ENCODE measurements at places on chromosomes 5 and 9.

GRCh38 chr5:136810261-136810801, 445.0 kb upstream of the TRPC7 start:
- DNase-seq = no peak

GRCh38 chr5:126490167-126490940, 67.1 kb downstream of the GRAMD2B start:
- DNase-seq = no peak

GRCh38 chr5:6803981-6804550, 90.8 kb downstream of the TENT4A start:
- no peak for DNase-seq

DNA sequence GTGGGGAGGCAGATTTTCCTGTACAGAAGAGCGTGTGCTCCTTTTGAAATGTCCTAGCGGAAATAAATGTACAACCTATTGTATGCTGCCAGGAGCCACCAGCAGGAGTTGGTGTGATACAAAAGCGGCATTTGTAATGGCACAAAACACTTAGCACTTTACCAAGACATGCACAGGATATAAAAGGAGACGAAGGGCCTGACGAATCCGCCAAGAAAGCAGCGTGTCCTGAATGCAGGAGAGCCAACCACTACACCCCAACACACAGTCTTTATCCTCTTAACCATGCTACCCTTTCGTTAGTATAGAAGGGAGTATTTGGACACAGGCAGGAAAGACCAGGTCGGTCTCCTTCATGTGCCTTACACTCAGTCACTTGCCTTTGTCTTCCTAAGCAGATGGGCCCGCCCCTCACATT, 218.1 kb downstream of the TRIM32 start:
- DNase-seq = no peak

DNA sequence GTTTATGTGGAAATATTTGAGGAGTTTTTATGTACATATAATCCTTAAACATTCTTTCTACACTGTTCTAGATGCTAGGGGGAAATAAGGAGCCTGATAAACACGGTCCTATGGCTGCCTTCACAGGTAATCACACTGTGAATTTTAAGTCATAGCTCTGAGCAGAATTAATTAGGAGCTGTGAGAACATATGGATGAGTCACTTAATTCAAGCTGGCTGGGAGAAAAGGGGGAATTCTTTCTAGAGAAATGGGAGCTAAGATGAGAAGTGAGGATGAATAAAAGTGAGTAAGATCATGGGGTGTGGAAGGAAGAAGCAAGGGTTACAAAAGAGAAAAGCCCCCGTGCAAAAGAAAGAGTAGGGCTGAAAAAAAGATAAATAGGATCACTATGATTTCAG, 290.8 kb downstream of the DNAH5 start:
- no peak for DNase-seq

- no peak for DNase-seq
Observed at GRCh38 chr9:112694706-112695555, 23.0 kb downstream of the INIP start.

GRCh38 chr5:159510282-159510681, 180.0 kb upstream of the IL12B start:
- DNase-seq = no peak

- DNase-seq = no peak
Observed at GRCh38 chr5:135356522-135357318, 42.3 kb downstream of the MACROH2A1 start.

- DNase-seq = no peak
Observed at GRCh38 chr5:9428272-9428671, 117.6 kb downstream of the SEMA5A start.

DNA sequence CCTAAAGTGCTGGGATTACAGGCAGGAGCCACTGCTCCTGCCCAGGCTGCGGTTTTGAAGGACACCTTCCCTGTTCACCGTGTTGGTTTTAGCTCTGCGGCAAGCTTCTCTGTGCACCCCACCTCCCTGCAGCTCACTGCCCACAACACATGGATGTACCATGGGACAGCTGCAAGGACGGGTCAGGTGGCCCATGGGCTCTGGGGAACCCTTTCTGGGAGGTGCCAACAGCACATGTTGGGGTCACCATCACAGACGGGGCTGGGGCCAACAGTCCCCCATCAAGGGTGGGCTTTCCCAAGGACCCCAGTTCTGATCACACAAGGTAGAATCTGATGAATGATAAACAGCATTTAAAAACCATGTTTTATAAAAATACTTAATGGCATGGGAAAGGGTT, 7.5 kb downstream of the EXD3 start:
- DNase-seq = no peak

DNA sequence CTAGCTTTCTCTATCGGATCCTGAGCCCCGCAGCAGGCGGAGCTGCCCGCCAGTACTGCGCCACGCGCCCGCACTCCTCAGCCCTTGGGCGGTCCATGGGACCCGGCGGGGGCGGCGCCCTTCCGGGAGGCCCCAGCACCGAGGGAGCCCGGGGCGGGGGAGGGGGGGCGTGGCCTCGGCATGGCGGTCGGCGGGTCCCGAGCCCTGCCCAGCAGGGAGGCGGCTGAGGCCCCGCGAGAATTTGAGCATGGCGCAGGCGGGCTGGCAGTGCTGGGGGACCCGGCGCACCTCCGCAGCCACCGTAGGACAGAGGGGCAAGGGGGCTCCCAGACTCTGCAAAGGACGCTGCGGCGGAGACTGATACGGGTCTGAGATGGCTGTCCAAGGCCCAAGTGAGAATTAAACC, 6.8 kb downstream of the ZDHHC11B start:
- no peak for DNase-seq

DNA sequence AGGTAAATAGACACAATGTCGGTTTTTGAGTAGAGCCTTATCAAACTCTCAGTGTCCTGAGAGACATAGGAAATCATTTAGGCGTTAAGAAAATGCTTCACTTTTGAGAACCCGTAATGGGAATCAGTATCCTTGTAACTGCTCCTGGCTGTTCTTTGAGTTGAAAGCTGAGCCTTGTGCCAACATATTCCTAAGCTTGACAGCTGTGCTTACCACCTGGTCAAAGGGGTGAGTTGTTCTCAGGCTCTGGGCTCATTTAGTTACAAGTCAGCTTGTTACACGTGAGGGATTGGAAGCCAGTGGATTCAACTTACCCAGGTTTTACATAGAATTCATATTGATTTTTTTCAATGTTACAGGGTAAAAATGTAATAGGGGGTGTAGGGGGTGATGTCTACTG, 145.9 kb downstream of the GABRB2 start:
- no peak for DNase-seq

DNA sequence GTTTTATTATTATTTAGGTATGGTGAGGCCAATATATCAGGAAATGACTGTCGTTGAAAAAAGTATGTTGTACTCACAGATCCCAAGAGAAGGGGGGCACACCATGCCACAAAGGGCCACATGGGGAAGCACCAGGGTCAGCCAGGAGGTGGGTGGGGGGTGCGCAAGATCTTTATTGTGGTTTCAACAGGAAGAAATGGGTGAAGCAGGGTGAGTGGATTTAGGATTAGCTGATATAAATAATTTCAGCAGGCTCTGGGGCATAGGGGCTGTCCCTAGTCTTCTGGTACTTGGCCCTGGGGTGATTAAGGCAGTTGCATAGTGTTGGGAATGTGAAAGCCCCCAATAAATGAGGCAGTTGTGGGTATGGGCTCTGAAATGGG, 8.6 kb downstream of the PDCD1LG2 start:
- peak; percentile 49 for DNase-seq

DNA sequence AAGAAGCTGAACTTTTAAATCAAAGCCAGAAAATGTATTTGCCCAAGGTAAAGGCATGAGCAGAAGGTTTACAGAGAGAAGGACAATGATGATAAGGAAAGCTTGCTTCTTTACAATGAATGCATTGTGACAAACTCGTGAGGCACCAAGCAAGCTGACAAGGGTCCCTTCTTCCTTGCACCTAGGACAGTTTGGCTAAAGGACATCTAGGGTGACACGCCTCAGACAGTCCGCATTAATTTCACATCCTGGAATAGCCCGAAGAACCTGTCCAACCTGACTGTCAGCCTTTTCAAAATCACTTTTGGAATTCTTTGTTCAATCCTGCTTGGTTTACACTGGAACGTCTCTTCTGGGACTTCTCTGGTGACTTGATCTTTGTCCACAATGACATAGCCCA, 146.4 kb upstream of the MAP3K1 start:
- no peak for DNase-seq

DNA sequence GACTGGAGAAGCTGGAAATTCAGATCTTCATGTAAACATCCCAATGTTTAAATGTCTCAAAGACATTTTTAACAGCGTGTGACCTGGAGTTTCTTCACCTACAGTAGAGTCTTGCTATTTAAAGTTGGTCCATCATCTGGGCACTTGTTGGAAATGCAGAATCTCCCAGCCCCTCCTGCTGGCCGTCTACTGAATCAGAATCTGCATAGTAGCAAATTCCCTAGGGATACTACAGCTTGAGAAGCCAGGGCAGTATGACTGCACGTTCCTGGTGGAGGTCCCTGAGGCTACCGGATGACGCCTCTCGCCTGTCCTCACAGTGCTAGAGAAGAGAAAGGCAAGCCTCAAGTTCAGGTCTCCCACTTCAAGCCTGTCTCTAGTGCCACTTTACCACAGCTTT, 15.7 kb downstream of the SAP30L start:
- no peak for DNase-seq

- no peak for DNase-seq
Observed at GRCh38 chr9:73170185-73170957, 18.7 kb downstream of the ANXA1 start.

GRCh38 chr5:38752622-38753021, 93.2 kb upstream of the OSMR start:
- DNase-seq = no peak

DNA sequence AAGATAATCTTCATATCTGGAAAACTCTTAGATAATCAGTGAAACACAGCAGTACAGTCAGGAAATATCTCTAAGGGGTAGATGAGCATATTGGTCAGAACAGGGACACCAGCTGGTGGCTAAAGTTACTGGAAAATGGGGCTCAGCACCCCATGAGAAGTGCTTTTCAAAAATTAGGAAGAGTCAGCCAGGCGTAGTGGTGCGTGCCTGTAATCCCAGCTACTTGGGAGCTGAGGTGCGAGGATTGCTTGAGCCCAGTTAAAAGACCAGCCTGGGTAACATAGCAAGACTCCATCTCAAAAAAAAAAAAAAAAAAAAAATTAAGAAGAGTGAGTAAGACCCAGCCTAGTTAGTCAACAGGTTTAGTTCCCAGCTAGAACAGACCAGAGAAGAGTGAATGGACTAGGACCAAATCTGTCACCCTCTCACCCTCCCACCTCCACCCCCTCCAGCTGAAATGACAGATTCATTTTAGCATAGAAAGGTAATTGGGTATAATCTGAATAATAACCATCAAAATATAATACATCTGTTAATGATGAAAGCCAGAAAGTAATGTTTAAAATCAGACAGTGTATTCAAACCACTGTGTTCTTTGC, 120.9 kb downstream of the CDC42SE2 start:
- DNase-seq = peak; percentile 61

GRCh38 chr5:143431789-143432188, 28.3 kb upstream of the NR3C1 start:
- DNase-seq = peak; percentile 67

DNA sequence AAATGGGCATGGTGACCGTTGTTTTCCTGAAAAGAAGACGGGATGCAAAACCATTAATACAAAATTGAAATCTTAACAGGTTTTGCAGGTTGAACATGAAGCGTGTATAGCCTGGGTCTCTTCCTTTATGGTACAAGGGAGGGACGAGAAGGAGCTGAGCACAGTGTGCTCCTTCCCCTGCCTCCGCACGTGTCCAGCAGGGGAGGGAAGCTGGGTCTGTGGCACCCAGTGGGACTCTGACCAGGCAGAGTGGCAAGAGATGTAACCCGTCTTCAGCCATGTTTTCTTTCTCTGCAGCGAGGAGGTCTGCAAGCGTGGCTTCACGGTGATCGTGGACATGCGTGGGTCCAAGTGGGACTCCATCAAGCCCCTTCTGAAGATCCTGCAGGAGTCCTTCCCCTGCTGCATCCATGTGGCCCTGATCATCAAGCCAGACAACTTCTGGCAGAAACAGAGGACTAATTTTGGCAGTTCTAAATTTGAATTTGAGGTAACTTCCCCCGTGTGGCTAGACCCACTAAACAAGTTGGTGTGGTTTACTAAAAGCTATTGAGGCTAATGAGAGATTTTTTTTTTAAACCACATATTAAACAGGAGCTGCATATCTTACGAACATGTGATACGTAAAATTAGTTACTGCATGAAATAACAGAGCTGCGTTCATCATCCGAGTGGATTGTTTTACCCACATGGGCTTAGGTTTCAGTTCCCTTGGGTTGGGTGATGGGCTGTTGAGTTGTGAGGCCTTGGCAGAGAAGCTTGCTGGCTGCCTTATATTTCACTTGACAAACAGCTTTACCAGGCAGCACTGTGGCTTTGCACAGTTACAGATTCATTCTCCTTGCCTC, 143.7 kb downstream of the TRIO start:
- no peak for DNase-seq

DNA sequence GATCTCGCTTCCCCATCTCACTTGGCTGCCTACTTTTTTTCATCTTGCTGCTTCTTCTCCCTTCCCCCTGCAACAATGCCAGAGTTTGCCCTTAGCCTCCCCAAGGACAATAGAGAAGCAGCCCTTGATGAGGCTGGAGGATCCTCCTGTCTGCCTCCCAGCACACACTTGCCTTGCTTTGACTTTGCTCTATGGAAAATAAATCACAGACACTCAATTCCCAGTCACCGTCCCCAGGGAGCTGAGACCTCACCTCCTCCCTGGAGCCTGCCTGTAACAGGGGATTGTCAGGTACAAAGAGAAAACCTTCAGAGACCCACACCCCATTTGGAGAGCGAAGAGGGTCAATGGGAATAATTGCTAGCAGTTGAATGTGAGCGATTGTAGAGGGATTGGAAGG, 242.1 kb upstream of the ZNF462 start:
- DNase-seq = no peak

DNA sequence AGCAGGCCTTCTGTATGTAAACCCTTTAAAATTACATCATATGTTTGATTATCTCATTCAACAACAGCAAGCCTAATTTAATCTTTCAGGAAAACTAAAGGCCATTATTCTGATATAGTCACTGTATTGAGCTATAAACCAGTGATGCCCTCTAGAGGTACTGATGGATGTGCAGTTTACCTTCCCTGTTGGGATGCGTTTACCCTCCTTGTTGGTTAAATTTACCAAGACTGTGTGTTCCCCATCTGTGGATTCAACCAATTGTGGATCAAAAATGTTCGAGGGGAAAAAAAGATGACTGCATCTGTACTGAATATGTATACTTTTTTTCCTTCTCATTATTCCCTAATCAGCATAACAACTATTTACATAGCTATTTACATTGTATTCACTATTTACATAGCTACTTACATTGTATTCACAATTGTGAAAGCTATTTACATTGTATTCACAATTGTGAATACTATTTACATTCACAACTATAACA, 3.7 kb upstream of the BAAT start:
- DNase-seq = no peak

GRCh38 chr5:56310711-56311204, 77.6 kb upstream of the ANKRD55 start:
- no peak for DNase-seq

DNA sequence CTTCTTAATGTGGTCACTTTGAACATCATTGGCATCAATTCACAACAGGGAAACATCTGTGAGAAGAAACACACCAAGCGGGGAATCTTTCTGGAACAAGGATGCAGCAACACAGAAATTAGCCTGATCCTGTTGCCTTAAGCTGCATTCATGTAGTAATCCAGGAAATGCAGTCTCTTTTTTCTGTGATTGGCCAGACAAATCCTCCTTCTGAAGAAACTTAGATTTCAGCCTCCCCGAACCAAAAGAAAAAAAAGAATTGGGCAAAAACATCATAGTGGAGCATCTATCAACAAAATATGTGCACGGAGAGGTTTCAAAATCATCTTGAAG, 7.2 kb upstream of the XPA start:
- DNase-seq = no peak
